Thymus (tissue), 14 donors: ENCODE measurements at places on chromosomes 3 and 15. TPM values are rescaled to one million over a fixed set of nuclear protein-coding genes. Genes with fewer than 3 reads are reported as not detected.

SNTN gene
- polyA plus RNA-seq: 0.16 TPM

SRGAP3 gene
- 3.9 TPM for polyA plus RNA-seq

CHRM5 gene
- polyA plus RNA-seq: 0.16 TPM

CHRFAM7A gene
- polyA plus RNA-seq: 1.9 TPM

NR2F2 gene
- polyA plus RNA-seq: 11.9 TPM

NAALADL2 gene
- polyA plus RNA-seq: 0.68 TPM

SMCO1 gene
- 0.02 TPM for polyA plus RNA-seq

NDN gene
- polyA plus RNA-seq: 21.5 TPM

TMEM158 gene
- polyA plus RNA-seq: 1.9 TPM

USP8 gene
- 29.9 TPM for polyA plus RNA-seq

ADAMTS17 gene
- polyA plus RNA-seq: 5.6 TPM

MKRN2OS gene
- polyA plus RNA-seq: 0.78 TPM

MRPL46 gene
- polyA plus RNA-seq: 29.7 TPM

RYK gene
- 53.6 TPM for polyA plus RNA-seq

DPPA4 gene
- polyA plus RNA-seq: 14.2 TPM

CELSR3 gene
- polyA plus RNA-seq: 1.4 TPM

TRH gene
- polyA plus RNA-seq: 2.9 TPM
